A549 treated with ZK216348 at 1 μM for 4 hours (cell line): ENCODE measurements at places on chromosomes 11 and 22. TPM values are rescaled to one million over a fixed set of nuclear protein-coding genes. Genes with fewer than 3 reads are reported as not detected.

The OR4D5 gene
- not detected in 5 replicates for total RNA-seq

The APOA4 gene
- not detected in 5 replicates for total RNA-seq

The PLA2G6 gene
- 2.1 to 6.5 TPM (median 4.7 TPM) in 5 replicates for total RNA-seq

The MPPED1 gene
- total RNA-seq: not detected in 5 replicates

The OTUB1 gene
- total RNA-seq: 88.2 to 125 TPM (median 122 TPM) in 5 replicates

The CLMP gene
- 14.2 to 31.8 TPM (median 23.0 TPM) in 5 replicates for total RNA-seq

The APOA5 gene
- total RNA-seq: not detected in 5 replicates

The OR52A1 gene
- not detected in 5 replicates for total RNA-seq

The NELL1 gene
- total RNA-seq: not detected in 5 replicates
